Stomach (tissue), 19 donors: ENCODE measurements at places on chromosomes 7 and 10. TPM values are rescaled to one million over a fixed set of nuclear protein-coding genes. Genes with fewer than 3 reads are reported as not detected.

- no peak for DNase-seq
Observed at GRCh38 chr7:80869106-80869784, 49.6 kb downstream of the SEMA3C start.

DNA sequence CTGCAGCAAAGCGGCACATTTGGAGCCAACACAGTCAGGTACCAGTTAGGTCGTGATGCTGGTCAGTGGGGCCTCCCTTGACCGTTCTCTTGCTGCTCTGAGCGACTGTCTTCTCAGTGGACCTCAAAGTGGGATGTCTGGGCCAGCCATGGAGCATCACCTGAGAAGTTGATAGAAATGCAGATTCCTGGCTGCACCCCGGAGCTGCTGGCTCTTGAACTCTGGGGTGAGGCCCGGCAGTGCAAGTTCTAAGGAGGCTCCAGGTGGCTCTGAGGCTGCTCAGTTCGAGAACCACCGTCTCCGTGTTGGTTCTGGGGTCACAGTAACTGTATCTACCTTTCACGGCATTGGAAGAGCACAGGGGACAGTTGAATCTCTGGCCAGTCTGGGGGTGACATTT, 147.5 kb downstream of the WDR37 start:
- DNase-seq = no peak

GRCh38 chr10:619710-620109, 69.8 kb downstream of the DIP2C start:
- no peak for DNase-seq

DNA sequence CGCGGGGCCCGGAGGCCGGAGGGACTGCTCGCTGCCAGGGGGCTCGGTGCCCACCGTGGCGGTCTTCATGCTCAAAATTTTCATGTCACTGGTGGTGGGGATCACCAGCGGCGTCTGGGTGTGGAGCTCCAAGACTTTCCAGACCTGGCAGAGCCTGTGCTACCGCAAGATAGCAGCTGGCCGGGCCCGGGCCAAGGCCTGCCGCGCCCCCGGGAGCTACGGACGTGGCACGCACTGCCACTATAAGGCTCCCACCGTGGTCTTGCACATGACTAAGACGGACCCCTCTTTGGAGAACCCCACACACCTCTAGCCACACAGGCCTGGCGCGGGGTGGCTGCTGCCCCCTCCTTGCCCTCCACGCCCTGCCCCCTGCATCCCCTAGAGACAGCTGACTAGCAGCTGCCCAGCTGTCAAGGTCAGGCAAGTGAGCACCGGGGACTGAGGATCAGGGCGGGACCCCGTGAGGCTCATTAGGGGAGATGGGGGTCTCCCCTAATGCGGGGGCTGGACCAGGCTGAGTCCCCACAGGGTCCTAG, 2.0 kb downstream of the FZD9 start:
- DNase-seq = no peak

- DNase-seq = no peak
Observed at GRCh38 chr7:142331941-142332340, 74.1 kb upstream of the PRSS58 start.

GRCh38 chr10:75540357-75540966, 109.0 kb downstream of the LRMDA start:
- no peak for DNase-seq

GRCh38 chr10:1130226-1130625, 74.0 kb downstream of the WDR37 start:
- DNase-seq = no peak

DNA sequence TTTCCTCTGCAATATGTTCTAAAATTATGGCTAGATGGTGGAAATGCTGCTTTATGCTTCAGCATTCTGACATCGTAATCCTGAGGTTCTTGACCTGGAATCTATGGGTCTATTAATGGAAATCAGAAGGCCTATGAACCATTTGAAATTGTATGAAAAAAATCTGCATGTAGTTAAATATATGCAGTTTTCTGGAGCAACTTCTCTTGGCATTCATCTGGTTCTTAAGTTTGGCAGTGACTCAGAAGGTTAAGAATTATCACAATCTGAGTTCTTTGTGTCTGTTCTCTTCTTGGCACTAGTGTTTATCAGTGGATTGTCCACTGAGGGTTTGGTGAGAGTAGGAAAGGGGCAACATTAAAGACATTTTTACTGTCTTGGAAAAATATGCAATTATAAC, 71.1 kb upstream of the FZD1 start:
- no peak for DNase-seq

DNA sequence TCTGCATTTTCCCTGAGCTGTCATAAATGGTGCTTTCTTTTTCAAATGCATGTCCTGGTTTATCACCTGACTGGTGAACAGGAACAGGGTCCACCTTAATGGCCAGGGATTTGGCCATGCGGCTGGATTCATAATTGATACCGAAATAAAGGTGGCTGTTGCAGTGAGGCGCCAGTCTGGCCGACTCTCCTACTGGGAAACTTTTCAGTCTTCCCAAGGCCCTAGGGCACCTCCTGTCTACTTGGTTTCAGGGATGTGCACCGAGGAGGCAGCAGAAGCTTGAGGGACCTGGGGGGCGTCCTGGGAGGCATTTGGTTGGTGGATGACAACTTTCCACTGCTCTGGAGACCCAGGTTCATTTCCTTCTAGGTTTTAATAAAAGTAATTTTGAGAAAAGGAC, 46.4 kb upstream of the FIGNL1 start:
- no peak for DNase-seq

TSPAN12 gene
- not detected for total RNA-seq

ASIC3 gene
- 0.37 TPM for total RNA-seq

POR gene
- 56.7 TPM for total RNA-seq

NXPH1 gene
- 0.37 TPM for total RNA-seq

RARRES2 gene
- total RNA-seq = 33.5 TPM

GRID1 gene
- total RNA-seq = not detected

FZD1 gene
- total RNA-seq = 8.7 TPM
